ENCODE measurements at places on chromosomes 16 and 17. TPM values are rescaled to one million over a fixed set of nuclear protein-coding genes. Genes with fewer than 3 reads are reported as not detected.

PABPN1L gene
- total RNA-seq = not detected

NETO2 gene
- total RNA-seq = 3.1 TPM

PCGF2 gene
- 0.50 TPM for total RNA-seq

SHPK gene
- total RNA-seq = 10.0 TPM

KRTAP17-1 gene
- not detected for total RNA-seq

CBFA2T3 gene
- 0.14 TPM for total RNA-seq

MAPT gene
- 1.3 TPM for total RNA-seq

DOC2A gene
- total RNA-seq = 0.68 TPM

OTOP2 gene
- not detected for total RNA-seq

Data from activated CD8-positive, alpha-beta T cell treated with anti-CD3 and anti-CD28 coated beads for 36 hours (primary cell).